ENCODE measurements at places on chromosomes 12 and 14.
A peak's percentile ranks its signal among the peaks of the same experiment; 100 is the strongest.

GRCh38 chr12:58106195-58106594 is 164.8 kb downstream of the ATP23 start:
- no peak for DNase-seq

- no peak for DNase-seq
Observed at GRCh38 chr12:98582093-98582492, 11.4 kb upstream of the SLC25A3 start.

DNA sequence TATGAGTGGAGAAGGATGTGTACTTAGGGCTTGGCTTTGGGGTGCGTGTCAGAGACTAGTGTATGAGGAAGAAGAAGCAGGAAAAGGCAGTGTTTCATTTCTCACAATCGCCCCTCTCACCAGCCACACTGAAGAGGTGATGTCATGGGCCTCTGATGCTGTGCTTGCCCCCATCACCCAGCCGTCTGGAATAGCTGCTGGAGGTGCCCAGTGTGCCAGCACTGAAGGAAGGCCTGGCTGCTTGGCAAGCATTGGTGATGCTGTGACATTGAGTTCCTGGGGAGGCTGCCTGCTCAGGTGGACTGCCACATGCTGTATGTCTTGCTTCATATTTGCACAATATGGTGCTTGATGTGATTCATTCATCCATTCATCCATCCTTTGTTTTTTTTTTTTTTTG is 56.2 kb downstream of the CRADD start:
- DNase-seq, result no peak

- no peak for DNase-seq
Observed at GRCh38 chr14:96274122-96274521, 18.1 kb downstream of the BDKRB1 start.

DNA sequence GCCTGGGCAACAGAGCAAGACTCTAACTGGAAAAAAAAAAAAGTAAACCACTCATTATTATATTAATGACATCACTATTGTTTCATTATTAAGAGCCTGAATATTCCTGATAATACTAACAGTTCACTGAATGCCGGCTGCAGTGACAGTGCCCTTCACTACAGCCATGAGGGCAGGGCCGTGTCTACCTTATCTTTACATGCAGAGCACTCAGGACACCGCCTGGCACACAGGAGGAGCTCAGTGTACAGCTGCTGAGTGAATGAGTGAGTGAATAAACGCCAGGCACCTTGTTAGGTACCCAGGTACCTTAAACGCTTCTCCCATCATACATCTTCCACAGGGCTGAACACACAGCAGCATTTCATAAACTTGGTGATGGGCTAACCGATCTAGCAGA is 23.2 kb downstream of the ZFYVE1 start:
- no peak for DNase-seq

GRCh38 chr12:18296201-18296908 is 35.0 kb downstream of the PIK3C2G start:
- no peak for DNase-seq

DNA sequence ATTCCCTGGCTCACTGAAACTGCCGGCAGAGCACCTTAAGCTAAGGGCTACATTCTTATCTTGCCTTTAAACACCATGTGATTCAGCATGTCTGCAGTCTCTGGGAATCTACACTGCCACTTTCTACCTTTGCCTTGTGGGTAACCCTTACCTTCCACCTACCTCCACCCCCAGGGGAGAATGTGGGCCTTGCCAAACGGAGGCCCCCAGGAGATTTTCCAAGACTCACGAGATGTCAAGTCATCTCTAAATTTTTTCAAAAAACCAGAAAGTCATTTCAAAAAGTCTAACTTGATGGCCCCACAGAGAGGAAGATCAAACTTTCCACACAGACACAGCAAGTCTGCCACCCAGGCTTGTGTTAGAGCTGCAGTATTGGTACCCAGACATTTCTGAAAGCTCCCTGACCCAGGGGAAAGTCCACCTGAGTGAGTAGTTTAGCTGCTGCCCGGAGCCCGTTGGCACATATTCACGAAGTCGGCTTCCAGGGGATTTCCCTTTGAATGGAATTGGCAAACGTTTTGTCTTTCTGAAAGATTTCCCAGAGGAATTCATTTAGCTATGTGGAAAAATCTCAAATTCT is 4.7 kb upstream of the PSMA6 start:
- peak; percentile 44 for DNase-seq

DNA sequence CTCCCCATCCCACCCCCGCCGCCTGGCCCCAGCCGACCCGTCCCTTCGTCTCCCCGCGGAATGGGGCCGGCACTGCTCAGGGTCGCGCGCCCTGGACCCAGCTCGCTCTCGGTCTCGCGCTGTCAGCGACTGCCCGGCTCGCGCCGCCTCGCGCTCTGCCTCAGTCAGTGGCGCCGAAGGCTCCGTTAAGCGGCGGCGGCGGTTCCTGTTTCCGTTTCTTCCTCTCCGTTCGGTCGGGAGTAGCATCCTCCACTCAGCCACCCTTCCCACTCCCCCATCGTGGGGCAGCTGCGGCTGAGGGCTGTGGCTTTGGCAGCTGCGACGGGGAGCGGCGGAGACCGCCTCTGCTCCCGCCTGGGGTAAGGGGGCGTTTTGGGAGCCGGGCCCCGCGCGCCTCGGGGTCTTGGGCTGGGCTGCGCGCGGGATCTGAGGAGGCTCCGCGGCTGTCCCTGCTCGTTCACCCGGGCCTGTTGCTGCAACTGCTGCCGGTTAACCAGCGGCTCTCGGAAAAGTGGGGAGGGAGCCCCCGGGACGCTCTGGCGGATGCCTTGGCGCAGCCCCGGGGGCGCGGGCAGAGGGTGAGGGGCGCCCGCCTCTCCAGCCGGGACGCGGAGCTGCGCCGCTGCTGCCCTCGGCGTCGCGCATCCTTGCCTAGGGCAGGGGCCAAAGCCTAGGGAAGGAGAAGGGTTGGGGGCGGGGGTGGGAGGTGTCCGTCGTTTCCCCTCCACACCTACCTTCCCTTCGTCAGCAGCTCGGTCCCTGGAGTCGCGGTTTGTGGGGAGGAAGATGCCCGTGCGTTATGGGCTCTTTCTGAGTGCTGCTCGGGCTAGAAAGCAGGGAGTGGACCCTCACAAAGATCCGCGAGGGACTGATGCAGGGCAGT is 567 bp downstream of the FUT8 start:
- DNase-seq, result peak; percentile 51

GRCh38 chr12:49791700-49792099 is 36.5 kb downstream of the NCKAP5L start:
- no peak for DNase-seq

DNA sequence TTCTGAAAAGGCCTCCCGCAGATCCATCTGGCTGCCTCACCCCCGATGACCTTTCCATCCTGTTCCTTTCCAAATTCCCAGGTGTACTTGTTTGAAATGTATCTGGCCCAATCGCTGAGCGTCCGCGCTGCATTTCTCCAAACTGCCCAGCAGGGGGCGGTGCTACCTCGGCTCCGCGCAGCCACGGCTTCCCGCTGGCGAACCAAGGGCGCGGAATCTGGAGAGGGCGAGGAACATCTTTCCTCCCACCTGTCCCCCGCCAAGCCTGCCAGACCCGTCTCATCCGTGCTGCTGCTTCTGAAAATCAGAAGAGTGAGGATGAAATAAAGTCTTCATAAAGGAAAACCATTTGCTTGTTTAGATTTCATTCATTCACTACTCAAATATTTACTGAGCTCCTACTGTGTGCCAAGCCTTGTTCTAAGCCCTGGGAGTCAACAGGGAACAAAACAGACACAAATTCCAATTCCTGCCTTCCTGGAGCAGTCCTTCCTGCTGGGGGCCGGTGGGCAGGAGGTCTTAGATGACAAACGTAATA is 16.8 kb upstream of the MYL2 start:
- peak; percentile 35 for DNase-seq

- no peak for DNase-seq
Observed at GRCh38 chr12:4372653-4373052, 6.9 kb downstream of the FGF23 start.

DNA sequence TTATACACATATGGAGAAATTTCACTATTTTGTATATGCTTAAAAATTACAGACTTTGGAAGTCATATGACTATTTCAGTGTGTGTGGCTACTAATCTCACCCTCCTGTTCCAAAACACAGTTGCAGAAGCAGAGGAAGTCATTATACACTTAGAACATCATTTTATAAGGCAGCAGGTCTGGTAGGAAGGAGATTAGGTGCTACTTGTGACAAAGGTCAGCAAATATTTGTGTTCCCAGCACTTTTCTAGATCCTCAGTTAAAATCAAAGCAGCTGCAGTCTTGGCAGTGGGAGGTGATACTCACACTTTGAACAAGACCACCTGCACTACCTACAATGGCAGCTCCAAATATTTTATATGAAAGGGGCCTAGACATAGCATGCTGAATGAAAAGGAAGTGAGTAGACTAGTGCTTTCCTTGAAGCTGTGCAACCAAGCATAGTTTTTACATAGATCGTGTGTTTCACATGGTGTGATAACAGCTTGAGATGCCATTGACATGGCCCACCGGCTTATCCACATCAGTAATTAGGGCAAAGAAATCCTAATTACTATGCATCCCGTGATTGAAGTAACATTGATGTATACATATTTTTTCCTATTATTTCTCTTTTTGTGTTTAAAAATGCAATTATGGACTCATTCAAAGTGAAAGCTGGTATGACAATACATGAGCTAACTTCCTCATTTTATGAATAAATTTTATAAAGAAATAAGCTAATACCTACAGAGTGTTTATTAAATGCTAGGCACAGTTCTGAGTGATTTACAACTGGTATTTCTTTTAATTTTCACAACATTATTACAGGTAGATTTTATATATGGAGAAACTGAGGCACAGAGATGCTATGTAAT is 5.3 kb downstream of the GYS2 start:
- DNase-seq, result no peak

- no peak for DNase-seq
Observed at GRCh38 chr14:69845050-69845581, 34.1 kb upstream of the SMOC1 start.

DNA sequence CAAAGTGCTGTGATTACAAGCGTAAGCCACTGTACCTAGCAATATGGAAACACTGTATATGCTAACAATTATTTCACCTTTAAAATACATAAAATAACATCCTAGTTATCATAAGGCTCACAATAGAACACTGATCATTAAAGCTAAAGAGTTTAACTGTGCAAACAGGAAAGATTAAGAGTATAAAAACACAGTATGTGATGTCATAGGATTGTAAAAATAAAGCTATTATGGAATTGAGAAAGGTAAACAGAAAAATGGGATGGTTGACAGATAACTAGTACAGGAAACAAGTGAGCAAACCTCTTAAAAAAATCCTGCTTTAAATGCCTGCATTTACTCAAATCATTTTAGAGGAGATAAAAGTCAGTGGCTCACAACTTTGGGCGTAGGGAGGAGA is 10.8 kb upstream of the IPO8 start:
- DNase-seq, result no peak

DNA sequence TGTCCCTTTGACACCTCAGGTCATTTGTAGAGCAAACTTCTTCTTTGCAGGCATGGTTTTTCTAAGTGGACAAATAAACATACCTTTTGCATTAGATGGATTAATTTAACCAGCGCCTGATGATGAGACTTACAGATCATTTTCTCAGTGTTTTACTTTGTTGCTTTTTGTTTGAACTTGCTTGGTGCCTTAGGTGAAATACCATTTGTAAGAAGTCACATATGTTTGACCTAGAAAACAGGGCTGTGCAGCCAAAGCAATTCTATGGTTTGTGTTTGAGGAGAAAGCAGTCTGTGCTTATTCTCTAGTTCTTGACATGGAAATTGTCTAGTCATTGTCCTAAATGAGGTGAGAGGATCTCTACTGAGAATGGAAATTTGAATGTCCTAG is 111.1 kb downstream of the DIP2B start:
- DNase-seq, result no peak

DNA sequence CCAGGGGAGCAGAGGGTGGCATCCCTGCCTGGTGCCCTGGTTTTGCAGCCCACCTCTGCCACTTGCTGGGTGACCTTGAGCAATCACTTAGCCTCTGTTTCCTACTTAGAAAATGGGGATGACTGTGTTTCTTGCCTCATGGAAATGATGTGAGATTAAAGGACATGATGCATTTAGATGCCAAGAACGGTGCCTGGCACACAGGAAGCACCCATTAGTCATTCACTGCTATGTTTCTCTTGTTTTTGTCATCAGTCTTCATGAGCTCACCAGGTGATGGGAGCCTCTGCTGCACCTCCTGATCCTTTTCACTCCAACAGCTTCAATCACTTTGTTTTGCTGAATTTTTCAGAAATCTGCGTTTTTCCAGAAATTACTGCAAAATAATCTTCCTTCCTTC is 23.6 kb upstream of the ATF1 start:
- no peak for DNase-seq

GRCh38 chr12:57797933-57798332 is 15.3 kb downstream of the TSFM start:
- DNase-seq, result no peak

- DNase-seq, result no peak
Observed at GRCh38 chr12:46629331-46630229, 196.2 kb downstream of the SLC38A4 start.

- no peak for DNase-seq
Observed at GRCh38 chr12:111112311-111113098, 192.1 kb upstream of the MYL2 start.

DNA sequence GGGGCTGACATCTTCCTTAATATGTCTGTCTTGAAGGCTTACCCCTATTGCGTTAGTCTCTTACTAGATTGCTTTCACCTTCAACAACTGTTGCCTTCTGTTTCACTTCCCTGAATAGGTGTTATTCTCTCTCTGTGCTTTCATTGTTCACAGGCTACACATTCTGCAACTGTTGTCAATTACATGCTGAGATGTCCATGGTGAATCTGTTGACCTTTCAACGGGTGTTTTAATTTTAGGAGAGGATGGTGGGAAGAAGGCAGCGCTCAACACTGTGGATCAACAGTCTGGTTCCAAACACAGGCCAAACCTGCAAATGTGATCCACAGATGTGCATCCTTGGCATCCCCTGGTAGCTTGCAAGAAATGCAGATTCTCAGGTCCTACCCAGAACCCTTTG is 101.9 kb downstream of the DACT1 start:
- no peak for DNase-seq

DNA sequence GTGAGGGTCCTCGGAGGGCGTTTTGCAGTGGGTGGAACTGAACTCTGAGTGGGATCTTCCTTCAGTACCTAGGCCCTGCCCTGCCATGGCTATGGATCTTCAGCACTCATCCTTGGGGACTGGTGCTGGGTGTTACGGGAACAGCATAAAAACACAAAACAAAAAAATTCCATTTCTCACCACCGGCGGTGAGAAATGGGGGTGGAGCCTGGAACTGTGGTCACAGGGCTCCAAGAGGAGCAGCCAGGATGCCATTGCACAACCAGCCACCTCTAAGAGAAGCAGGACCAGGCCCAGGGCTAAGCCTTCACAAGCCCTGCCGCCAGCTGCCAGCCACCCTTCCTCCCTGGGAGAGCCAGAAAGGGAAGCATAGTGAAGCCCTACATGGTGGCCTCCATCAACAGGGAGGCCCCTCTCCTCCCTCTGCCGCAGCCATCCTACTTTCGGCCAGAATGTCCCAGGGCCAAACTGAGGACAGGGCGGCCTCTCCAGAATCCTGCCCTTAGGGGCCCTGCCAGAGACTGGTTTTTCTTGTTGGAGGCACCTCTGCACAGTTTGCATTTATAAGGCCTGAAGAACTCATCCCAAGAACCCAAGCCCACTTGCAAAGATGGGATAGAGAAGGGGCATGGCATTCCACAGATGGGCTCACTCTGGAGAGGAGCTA is 76.5 kb downstream of the VCPKMT start:
- no peak for DNase-seq
